ENCODE measurements at places on chromosomes 16 and 17.
A peak's percentile ranks its signal among the peaks of the same experiment; 100 is the strongest.

DNA sequence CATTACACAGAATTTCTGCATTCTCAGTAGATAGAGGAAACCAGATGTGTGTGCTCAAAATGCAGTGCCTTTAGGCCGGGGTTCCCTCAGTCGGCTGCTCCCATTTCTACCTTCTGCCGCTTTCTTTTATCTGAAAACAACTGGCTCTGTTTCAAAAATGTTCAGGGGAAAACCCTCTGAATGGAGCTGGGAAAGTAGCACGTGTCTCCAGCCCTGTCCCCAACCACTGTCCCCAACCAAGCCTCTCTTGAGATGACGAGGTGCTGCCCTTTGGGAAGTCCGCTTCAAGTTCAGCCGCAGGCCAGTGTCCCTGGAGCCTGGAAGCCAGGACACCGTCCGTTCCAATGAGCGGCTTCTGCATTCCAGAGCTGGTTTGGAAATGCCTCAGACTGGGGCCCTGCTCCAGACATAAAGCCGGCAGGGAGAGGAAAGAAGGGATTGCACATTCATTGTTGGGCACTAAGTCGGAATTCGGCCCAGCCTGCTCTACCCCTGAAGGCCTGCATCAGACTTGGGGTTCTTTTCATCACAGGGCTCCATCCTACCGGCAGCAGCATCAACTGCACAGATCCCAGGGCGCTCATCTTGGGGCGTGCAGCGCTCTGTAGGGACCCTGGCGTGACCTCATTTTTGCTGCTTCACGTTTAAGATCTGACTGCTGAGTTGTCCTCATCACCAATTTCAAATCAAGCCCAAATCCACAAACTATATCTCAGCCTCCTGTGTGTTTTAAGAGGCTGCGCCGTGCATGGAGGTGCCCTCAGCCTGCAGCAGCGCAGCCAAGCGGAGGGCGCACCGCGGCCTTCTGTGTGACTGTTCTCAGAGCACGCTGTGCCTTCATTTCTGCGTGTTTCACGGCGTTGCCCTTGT, 111.3 kb downstream of the BANP start:
- no peak for DNase-seq

DNA sequence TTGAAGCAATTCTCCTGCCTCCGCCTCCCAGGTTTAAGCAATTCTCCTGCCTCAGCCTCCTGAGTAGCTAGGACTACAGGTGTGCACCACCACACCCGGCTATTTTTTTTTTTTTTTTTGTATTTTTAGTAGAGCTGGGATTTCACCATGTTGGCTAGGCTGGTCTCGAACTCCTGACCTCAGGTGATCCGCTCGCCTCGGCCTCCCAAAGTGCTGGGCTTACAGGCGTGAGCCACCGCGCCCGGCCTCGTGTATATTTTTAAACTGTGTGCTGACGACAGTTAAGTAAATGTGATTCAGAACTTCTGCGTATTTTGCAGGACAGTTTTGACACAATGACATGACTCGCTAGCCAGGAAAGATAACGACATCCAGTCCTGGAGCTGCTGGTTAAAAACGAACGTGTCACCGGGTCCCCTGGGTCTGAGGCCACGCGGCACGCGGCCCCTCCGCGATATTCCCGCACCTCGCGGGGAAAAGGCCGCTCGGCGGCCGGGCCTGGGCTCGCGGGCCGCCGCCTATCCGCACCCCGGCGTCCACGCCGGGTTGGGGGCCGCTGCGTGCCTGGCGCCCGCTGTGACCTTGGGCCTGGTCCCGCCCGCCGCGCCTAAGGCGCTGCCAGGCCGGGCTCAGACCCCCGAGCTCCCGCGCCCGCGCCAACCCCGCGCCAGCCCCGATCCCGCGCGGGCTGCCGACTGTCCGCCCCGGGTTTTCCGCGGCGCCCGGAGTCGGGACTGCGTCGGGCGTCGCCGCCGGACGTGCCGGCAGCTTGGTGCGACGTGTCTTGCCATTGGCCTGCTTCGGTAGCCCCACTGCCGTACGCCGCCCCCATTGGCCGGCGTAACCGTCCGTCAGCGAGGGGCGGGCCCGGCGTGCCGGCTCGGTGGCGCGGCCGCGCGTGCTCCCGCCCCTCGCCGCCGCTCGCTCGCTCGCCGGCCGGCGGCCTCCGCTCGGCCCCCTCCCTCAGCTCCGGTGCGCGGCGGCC, at the start of gene FOXK2:
Gene FOXK2 (plus strand): TSS at position 907 of the 985 bp plus-strand sequence. CDS start 157 bp downstream, outside the sequence.
- peak; percentile 95 for DNase-seq

- no peak for DNase-seq
Observed at GRCh38 chr17:40588552-40588951, 23.3 kb upstream of the CCR7 start.

- DNase-seq: no peak
Observed at GRCh38 chr16:87597324-87597830, 4.9 kb upstream of the JPH3 start.

Data from putamen (tissue), 1 donor.